RPMI7951 (cell line): ENCODE measurements at places on chromosomes 3 and 15. TPM values are rescaled to one million over a fixed set of nuclear protein-coding genes. Genes with fewer than 3 reads are reported as not detected.

DNA sequence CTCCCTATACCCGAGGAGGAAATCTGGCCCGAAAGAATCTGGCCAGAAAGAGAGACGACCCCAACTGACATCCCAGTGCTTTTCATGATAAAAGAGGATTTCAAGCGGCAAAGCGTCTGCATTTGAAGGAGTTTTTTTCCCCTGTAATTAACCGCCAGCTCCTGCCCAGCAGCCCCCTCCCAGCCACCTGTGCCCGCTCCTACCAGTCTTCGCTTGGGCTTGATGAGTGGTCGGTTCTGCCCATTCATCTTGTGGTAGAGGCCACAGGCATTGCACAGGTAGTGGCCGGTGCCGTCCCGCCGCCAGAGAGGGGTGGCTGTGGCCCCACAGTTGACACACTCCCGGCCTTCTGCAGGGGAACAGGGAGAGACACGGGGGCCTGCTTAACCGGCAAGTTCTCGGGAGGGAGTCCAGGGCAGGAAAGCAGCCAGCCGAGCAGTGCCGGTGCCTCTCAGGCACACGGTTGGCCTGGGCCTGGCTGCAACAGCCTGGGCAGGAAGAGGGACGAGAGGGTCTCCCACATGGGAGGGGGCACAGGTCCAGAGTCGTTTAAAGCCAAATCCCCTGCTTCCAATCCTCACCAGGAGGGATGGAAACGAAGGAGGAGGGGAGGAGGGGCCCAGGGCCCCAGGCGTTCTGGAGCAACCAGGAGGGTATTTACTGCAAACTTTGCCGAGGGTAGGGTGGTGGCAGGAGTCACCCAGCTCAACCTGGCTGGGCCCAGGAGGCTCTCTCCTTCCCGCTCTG is 9.2 kb downstream of the GATA2 start:
- DNase-seq: no peak

DNA sequence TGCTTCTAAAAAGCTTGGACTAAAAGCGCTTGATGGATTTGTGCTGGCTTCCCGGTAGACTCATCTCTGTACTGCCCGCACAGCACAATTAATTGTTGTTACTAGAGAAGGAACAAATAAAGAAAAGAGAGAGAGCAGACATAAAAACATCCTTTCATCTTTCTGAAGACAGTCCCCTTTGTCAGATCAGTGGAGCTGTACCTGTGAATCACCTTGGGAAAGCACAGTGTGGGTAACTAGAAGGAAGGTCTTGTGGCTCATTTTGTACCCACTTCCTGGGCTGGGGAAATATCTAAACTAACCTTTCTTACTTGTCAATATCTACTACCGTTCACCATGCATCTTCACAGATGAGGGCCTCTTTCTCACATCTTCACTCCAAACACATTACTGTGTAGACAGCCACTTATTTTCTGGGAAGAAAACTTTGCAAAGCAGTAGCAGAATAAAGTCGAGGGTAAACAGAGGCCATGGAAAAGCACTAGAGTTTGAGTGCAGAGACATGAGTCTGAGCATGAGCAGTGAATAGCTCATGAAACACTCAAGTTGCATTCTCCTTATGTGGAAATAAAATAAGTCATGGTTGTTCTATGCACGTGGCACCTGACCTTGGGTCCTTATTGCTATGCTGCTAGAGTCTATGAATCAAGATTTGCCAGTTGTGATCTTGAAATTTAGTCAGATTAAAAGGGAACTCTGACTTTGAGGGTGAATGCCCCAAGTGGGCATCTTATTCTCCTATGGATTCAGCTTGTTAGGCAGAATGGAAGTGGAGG is 169.3 kb downstream of the LPP start:
- no peak for DNase-seq

DNA sequence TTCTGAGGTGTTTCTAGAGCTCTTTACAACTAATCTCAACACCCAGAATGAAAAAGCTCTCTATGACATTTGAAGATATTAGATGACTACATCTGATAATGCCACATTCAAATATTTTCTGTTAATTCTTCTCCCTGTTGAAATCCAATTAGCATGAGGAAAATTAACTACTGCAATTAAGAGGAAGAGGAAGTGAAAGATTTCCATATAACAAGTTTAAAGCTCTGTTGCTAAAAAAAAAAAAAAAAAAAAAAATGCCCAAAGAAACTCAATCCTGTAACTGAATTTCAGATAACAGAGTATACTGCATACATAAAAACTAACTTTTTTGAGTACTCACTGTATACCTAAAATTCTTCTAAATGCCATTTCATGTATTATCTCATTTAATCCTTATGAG is 109.8 kb downstream of the TNIK start:
- DNase-seq: no peak

GRCh38 chr3:69305011-69305410 is 80.9 kb downstream of the FRMD4B start:
- DNase-seq: peak; percentile 20

GRCh38 chr15:94205366-94205765 is 26.0 kb upstream of the MCTP2 start:
- peak; percentile 97 for DNase-seq

The CALML4 gene
- 1.4 and 1.9 TPM in 2 replicates for total RNA-seq
